ENCODE measurements at places on chromosomes 4 and X.

- DNase-seq: no peak
Measured at GRCh38 chr4:139142087-139142486, 34.9 kb downstream of the ELF2 start.

DNA sequence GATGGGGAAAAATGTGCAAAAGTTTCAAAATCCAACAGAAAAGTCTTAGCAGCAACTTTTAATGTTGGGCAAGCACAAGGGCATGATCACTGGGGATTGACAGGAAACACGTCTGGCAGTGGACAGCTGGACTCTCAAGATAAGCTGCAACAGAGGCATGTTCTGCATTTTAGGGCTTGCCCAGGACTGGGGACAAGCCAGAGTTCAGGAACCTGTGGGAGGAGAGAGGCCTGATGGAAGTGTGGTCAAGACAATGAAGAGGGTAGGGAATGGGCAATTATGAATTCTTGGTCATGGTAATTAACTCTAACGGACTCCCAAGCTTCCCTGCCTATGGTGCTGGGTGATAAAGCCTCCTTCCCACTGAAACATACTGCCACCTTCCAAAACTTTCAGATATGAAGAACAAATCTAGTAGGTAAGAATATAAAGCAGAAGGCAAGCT lies 48.4 kb downstream of the ANXA3 start:
- no peak for DNase-seq

DNA sequence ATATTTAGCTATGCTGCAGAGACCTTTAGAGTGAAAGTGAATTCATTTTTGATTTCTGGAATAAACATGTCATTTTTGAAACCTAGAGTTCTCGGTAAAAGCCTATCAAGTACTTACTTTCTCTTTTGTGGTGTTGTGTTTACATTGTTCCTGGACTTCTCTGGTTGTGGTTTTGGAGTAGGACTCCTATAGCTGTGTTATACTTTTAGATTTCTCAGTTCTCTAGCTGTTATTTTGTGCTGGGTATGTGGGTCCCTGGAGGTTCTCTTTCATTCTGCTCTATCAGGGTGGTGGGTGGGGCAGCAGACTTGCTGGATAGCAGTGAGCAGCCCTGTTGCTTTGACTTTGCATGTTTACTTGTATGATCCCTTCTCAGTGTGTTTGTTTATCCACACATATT lies 25.6 kb upstream of the MSMO1 start:
- peak; percentile 44 for DNase-seq

DNA sequence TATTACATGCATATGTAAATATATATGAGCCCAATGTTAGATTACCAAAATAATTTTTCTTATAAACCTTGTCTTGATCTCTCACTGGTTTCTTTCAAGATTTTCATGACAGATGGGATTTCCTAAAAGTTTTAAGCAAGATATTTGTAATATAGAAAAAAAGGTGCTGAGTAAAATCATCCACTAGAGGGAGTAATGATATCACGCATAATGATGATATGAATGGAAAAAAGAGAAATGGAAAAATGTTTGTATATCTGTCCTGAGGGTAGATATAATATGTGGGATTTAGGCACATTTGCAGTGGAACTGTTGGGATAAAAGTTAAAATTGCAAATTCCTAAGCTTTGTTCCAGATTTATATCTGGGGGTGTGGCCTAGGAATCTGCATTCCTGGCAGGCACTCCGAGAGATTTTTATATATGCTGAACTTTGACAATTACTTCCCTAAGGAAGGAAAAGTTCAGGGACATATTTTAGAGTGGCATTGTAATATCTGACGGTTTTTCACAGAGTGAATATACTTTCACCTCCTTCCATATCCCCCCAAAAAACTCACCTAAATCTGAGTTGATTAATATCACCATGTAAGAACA lies 60.5 kb downstream of the TMA16 start:
- no peak for DNase-seq

DNA sequence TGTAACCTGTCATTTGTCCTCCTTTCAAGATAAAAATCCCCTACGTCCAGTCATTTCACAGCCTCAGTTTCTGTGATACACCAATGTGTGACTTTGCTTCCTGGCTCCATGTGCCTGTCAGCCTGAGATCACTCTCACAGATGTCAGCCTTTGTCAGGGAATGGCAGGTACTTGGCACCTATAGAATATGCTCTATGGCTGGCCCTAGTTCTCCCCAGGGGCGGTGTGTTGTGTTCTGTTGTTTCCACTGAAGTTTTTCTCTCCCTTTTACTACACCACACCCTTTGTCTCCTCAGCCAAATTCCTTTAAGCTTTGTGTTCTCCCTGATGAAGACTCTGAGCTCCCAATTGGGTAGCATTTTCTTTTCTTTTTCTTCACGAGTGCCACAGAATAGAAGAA lies 81.7 kb downstream of the ALPK1 start:
- no peak for DNase-seq

DNA sequence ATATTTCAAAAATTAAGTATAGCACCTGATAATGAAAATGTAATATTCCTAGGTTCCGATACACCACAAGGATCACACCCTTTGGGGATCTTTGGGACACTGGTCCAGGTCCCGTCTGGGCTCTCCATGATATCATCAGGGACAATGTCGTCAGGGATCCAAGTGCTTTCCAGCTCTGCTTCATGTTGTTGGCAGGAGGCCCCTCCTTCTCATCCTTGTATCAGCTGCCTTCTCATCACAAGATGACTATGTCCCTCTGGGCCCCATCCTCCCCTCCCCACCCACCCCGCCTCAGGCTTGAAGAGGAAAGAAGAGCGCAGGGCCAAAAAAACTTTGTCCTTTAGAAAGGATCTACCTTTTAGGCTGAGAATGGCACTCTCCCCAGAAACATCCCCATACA lies 128.3 kb upstream of the KLF3 start:
- DNase-seq: no peak

GRCh38 chrX:29397506-29397905 lies 810.3 kb downstream of the IL1RAPL1 start:
- DNase-seq: no peak

DNA sequence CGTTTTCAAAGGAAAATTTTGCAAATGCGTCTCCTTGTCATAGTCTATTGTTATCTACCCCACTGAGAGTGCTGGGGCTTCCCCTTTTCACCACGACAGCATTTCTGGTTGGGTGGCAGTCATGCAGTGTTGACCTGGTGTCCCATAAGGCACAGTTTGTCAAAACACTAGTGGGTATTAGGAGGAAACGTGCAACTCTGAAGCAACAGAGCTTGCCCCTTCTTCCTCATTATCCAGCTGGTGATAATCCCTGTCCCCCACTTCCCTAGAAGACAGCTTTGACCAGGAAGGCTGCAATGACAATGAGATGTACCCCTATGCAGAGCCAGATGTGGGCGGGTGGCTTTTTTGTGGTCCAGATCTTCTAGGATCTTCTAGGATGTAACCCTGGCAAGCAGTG lies 1.8 kb downstream of the TBC1D1 start:
- peak; percentile 54 for DNase-seq

- DNase-seq: no peak
Measured at GRCh38 chr4:83438719-83439118, 16.9 kb downstream of the HELQ start.

- no peak for DNase-seq
Measured at GRCh38 chrX:16658284-16658683, 8.3 kb downstream of the S100G start.

- no peak for DNase-seq
Measured at GRCh38 chrX:13829983-13830382, 13.1 kb upstream of the GPM6B start.

DNA sequence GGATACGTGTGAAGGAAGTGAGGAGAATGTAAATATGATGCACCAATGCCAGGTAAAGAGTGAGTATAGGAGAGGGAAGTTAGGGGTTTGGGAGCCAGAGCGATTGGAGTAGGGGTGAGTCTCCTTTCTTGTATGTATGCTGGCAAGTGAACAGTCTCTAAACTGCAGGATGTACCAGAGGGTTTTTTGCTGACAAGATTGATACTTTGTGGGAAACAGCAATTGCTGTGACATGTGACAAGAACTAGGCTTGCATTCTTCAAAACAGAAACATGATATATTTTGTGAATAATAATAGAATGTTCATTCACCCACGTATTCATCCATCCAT lies 706 bp downstream of the CHIC1 start:
- DNase-seq: no peak

- DNase-seq: no peak
Measured at GRCh38 chr4:165288226-165288625, 39.2 kb upstream of the MSMO1 start.

GRCh38 chr4:6200011-6200921 lies at the start of gene JAKMIP1:
TSS of gene JAKMIP1 (minus strand) at chr4:6200549. CDS start at chr4:6112850, 87,699 bp downstream.
- peak; percentile 85 for DNase-seq

- DNase-seq: no peak
Measured at GRCh38 chr4:8114456-8115202, 44.0 kb downstream of the ABLIM2 start.

- no peak for DNase-seq
Measured at GRCh38 chrX:39605183-39605582, 492.6 kb downstream of the BCOR start.

GRCh38 chrX:74505437-74505836 lies 84.1 kb downstream of the SLC16A2 start:
- no peak for DNase-seq

DNA sequence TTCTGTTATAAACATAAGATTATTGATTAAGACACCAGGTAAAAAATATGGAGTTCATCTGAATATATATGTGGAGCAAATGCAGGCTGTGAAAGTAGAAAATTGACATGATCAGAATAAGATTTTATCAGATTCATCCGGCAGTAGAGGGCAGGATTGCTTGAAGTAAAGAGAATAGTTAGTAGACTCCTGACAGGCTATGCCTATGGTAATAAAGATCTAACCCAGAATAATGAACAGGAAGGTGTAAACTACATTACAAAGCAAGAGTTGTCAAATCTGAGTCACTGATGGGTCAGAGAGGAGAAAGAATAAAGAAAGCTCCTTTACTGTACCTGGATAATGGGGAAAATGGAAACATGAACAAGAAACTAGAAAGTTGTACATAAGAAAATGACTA lies 20.8 kb upstream of the TMEM184C start:
- DNase-seq: no peak

- peak; percentile 78 for DNase-seq
Measured at GRCh38 chrX:124217304-124218251, 114.9 kb upstream of the TEX13D start.

DNA sequence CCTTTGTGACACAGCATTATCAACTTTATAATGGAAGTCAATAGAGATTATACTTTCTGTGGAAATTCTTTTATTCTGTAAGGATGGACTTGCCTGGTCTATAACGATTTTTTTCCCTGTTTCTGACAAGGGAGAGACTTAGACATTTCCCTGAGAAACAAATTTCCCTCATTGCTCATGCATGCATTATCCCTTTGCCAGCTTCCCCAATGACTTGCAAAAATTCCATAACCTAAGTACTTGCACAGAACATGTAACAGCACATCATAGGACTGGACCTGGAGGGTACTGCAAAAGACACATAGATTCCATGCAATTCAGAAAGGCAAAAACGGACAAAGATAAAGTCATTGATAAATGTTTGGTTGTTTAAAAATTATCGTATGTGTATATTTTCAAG lies 166.7 kb downstream of the FHIP1A start:
- no peak for DNase-seq

DNA sequence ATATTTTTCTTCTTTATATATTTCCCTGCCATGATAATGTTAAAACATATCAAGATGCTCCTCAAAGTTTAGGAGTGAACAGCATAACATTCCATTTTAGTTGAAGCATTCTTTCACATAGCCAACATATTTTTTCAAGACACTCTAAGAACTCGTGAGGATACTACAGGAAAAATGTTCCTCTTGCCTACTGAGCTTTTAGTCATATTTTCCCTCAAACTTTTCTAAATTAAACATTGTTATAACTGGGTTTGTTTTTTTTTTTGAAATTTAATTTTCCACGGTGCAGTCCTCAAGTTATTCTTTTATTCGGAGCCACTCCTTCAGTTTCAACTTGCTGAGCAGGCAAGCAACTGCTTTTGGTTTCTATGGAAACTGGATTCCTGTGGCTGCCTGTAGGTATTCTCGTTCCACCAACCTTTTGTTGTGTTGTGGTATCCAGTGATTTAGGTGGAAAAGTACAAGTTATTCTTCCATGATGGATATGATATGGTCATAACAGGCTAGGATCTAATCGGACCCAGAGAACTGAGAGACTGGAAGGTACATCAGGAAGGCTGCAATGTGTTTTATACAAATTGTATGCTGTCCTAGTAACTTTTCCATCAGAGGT lies 248.0 kb downstream of the TRIML1 start:
- DNase-seq: no peak

All from activated CD4-positive, alpha-beta T cell treated with anti-CD3 and anti-CD28 coated beads, Interleukin-2, amount 10 ng/mL, durations not matched to agents 7 days and 5 days (primary cell).